Choroid plexus epithelial cell (primary cell): ENCODE measurements at places on chromosomes 1 and 21.

DNA sequence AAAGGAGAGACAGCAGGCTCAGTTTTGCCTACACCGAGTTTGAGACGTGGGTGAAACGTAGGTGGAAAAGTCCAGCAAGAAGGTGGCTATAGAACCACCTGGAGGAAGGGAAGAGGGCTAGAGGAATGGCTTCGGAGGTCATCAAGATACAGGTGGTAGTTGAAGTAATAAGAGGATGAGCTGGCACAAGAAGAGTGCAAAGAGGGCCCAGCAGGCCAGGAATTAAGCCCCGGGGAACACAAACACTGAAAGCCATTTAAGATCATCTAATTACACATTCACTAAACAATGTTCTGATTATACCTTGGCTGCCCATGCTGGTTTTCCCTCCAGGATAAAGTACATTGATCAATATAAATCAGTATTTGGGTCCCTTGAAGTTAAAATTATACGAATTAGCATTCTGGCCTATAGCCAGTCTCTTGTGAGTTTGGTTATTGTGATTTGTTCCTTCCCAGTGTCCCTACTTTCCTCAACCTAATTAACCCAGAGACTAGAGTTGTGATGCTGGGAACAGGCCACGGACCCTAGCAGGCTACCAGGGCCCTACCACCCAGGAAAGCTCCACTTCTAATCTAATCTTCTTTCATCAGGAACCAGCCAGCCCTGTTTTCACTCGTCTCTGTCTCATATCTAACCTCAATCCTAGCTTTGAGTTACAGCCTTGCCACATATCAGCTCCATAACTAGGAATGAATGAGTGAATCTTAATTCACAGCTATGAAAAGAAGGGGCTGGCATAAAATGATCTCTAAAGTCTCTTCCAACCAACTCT, 26.4 kb upstream of the PPP1R15B start:
- DNase-seq, result no peak

DNA sequence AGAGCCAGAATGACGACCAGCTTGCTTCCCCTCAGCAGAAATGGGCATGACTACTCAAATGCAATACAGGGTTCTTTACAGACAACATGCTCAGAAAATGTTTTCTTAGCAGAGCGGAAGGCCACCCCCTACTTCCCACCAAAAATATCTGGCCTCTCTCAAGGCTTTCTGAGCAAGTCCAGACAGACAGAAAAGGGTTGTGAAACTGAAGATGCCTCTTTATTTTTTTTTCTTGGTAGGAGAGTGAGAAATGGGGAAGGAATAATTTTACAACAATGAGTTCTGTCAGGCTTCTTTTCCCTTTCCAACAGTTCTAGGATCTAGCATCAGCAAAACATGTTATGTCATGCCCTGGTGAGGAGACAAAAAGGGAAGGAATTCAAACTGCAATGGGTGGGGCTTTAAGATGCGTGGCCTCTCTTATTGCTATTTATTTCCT, 172.0 kb upstream of the CAMK1G start:
- peak; percentile 52 for DNase-seq

- no peak for DNase-seq
These were observed 1.3 kb downstream of the JAM2 start for GRCh38 chr21:25640202-25640942.

DNA sequence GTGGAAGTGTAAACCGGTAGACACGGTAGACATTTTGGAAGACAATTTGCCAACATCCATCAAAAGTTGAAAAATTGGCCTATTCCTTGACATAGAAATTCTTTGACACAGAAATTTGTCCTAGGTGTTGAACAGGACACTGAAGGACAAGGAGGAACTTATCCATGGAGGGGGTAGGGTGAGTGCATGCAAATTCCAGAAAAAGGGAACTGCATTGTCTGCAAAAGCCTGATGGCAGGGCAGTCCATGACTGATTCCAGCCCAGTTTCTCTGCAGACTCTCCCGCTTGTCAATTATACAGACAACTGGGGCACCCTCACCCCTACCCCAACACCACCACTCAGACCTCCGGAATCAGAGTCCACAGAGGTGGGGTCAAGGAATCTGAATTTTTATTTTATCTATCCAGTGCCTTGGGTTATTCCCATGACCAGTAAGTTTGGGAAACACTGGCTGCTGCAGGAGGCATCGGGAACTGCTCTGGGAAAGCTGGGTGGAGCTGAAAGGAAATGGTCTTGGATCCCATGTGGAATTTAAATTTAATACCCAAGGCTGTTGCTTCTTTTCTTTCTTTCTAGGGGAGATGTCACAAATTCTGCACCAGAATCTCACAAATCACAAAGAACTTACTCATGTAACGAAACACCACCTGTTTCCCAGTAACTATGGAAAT, 103.3 kb upstream of the SLC45A1 start:
- no peak for DNase-seq

DNA sequence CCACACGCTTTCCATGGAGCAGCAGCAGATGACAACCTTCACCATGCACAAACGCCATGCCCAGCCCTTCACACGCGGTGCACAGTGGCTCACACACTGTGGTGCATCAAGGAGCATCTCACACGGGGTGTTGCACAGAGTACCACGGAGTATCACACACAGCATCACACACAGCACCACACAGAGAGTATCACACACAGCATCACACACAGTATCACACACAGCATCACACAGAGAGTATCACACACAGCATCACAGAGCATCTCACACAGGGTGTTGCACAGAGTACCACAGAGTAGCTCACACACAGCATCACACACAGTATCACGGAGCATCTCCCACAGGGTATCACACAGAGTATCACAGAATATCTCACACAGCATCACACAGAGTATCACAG, 122.2 kb upstream of the RAB4A start:
- no peak for DNase-seq

GRCh38 chr1:169325117-169325516, 42.5 kb downstream of the NME7 start:
- no peak for DNase-seq

GRCh38 chr1:43864111-43865045, 69.2 kb upstream of the ARTN start:
- peak; percentile 17 for DNase-seq

DNA sequence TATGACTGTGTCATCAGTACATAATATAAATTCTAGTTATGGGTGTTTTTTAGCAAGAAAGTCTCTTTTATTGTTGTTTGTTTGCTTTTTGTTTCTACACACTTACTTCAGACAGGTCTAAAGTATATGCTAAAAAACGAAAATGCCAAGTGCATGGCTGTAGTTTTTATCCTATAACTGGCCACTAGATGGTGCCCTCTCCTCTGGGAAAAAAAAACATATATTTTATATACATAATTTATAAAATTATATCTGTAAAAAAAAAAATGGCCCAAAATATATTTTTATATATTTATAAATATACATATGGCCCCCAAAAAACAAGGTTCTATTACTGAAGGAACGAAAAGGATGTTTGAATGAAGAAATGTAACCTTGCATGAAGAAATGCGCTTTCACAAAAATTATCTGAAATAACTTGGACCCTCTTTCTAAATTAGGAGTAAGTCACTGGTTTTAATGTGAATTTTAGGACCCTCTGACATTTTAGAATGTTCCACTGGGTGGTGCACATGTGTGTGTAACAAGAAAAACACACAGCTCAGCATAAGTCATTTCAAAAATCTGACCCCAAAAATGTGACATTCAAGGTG, 93.5 kb downstream of the TTLL7 start:
- peak; percentile 53 for DNase-seq

GRCh38 chr1:90714521-90714951, 2.6 kb downstream of the BARHL2 start:
- no peak for DNase-seq

- DNase-seq, result no peak
These were observed 11.7 kb upstream of the IGSF3 start for GRCh38 chr1:116679091-116679827.

- no peak for DNase-seq
These were observed 54.8 kb downstream of the SAMSN1 start for GRCh38 chr21:14491269-14491681.

GRCh38 chr1:95512925-95513324, 278.9 kb downstream of the RWDD3 start:
- no peak for DNase-seq

DNA sequence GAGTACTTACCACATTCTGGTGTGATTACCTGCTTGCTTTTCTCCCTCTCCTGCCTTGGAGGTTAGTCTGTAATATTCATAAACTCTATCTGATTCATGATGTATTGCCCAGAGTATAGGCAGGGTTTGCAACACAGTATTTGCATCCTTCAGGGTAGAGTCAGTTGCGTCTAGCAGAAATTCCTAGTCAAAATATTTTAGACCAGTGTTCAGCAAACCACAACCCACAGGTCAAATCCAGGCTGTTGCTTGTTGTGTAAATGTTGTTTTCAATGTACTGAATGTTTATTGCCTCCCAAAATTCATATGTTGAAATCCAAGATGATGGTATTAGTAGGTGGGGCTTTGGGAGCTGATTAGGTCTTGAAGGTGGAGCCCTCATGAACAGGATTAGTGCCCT, 82.9 kb downstream of the NGF start:
- DNase-seq, result peak; percentile 80

GRCh38 chr1:67214420-67215174, 48.3 kb downstream of the IL23R start:
- peak; percentile 62 for DNase-seq

- DNase-seq, result no peak
These were observed 50.7 kb upstream of the ACOT11 start for GRCh38 chr1:54497338-54497737.
